Activated CD4-positive, alpha-beta T cell treated with anti-CD3 and anti-CD28 coated beads, Interleukin-2, amount 50 U/mL, for 16 hours (primary cell): ENCODE measurements at places on chromosomes 3 and 15.
A peak's percentile ranks its signal among the peaks of the same experiment; 100 is the strongest.

GRCh38 chr15:94287794-94288246, 56.5 kb downstream of the MCTP2 start:
- peak; percentile 70 for DNase-seq

- DNase-seq: no peak
These were observed 29.4 kb downstream of the POLR2M start for GRCh38 chr15:57735891-57736290.

DNA sequence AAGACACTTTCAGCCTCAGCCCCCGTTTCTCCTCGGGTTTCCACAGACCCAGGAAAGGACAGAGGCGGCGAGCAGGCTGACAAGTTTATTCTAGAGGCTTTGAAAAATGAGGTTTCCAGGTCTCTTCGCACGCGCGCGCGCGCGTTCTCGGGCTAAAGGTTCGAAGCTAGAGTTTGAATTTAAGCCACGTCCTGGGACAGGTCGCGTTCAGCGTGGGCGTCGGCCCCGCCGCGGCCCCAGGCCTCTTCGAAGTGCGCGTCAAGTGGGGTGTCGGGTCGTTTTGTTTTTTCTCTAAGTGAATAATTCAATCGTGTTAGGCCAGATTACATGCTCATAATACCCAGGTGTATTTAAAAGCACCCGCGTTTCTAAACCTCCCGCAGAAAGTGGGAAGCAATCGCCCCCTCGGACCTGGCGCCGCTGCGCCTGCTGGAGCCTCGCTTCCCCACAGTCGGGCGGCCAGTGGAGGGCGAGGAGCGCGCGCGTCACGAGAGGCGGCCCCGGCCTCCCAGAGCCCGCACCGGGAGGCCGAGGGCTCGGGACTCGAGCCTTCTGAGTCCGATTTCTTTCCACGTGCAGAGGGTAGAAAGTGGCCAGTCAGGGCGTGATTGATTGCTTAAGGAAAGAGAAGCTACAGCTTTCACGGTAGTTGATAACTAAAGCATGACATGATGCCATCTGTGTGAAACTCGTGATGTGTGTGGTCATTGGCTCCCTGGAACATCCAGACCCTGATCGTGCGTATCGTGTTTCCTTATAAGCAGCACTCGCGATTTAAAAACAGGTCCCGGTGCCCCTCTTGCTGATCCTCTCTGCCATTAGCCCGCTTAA, 15.8 kb upstream of the SOX2 start:
- DNase-seq: no peak

GRCh38 chr3:43181202-43181821, 75.4 kb upstream of the POMGNT2 start:
- peak; percentile 72 for DNase-seq

DNA sequence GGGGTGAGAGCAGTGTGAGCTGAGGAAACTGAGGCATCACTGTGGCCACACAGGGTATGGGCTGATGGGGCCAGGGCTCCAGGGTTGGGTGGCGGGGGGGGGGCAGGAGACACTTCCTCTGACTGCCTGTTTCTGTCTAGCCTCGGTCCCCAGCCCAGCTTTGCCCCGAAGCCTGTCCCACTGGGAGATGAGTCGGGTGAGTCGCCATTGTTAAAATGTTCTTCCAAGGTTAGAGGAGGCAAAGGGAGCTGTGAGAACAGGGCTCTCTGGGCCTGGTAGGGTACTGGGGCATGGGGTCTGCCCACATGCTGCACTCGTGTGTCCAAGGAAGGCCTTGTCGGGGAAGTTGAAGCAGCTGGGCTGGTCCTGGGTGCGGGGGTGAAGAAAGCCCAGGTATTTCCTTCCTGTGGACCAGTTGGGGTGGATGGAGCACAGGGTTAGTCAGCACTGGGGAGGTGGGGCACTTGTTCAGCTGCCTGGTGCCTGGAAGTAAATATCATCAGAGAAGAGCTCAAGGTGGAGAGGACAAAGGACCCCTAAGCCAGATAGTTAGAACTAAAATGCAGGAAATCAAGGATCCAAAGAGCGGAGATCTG, 8.3 kb upstream of the JMJD7 start:
- DNase-seq: no peak

GRCh38 chr15:98953968-98954367, 53.6 kb downstream of the PGPEP1L start:
- no peak for DNase-seq

DNA sequence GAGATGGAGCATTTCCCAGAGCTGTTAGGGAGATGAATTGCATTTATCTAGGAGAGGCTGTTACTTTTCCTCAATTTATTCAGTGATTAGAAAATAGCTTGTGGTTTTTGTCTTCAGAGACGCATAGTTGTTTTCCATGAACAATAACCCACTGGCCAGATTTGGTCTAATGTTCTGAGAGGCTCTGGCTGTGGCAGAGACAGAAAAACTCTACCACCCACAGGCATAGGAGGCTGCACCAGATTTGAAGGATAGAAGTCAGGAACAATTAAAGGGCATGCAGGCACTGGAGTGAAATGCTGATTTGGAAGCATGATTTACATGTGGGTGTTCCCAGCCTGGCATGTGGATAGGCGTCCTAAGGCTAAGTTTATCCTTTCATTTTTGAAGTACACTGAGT, 143.5 kb downstream of the NFKBIZ start:
- no peak for DNase-seq

GRCh38 chr15:23628612-23629233, 18.9 kb downstream of the MAGEL2 start:
- no peak for DNase-seq
